ENCODE measurements at places on chromosomes 16 and 17.

- no peak for DNase-seq
Observed at GRCh38 chr16:80120899-80121521, 419.8 kb upstream of the DYNLRB2 start.

- no peak for DNase-seq
Observed at GRCh38 chr17:28124962-28125361, 82.5 kb downstream of the NLK start.

GRCh38 chr17:50028736-50029120, 27.2 kb upstream of the ITGA3 start:
- no peak for DNase-seq

DNA sequence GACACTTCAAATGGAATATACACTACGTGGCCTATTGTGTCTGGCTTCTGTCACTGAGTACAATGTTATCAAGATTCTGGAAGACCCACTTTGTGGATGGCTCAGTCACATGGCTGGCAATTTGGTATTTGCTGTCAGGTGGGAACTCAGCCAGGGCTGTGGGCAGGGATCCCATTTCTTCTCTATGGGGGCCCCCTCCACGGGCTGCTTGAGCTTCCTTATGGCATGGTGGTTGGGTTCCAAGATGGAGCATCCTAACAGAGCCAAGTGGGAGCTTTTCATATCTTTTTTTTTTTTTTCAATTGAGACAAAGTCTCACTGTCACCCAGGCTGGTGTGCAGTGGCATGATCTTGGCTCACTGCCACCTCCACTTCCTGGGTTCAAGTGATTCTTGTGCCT, 18.0 kb upstream of the CEP20 start:
- no peak for DNase-seq

GRCh38 chr17:79622122-79622601, 11.3 kb upstream of the RBFOX3 start:
- DNase-seq: no peak

DNA sequence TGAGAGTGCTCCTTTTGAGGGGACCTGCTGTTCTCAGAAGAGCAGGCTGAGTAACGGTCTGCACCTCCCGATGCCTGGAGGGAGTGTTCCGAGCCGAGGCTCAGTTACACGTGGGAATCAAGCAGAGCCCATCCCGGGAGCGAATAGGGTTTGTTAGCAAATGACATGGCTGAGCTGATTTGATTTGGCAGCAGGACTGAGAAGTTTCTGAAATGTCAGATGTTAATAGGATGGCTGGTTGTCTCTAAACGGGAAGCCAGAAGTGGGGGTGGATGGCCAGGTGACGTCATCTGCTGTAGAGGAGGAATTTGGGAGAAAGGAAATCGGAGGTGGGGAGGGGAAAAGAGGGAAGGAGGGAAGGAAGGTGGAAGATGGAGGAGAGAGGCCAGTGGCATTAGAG, 128.0 kb downstream of the RAP1GAP2 start:
- no peak for DNase-seq

- peak; percentile 60 for DNase-seq
Observed at GRCh38 chr17:83155128-83156121, 76.0 kb downstream of the METRNL start.

- no peak for DNase-seq
Observed at GRCh38 chr16:76488065-76488417, 210.8 kb downstream of the CNTNAP4 start.

DNA sequence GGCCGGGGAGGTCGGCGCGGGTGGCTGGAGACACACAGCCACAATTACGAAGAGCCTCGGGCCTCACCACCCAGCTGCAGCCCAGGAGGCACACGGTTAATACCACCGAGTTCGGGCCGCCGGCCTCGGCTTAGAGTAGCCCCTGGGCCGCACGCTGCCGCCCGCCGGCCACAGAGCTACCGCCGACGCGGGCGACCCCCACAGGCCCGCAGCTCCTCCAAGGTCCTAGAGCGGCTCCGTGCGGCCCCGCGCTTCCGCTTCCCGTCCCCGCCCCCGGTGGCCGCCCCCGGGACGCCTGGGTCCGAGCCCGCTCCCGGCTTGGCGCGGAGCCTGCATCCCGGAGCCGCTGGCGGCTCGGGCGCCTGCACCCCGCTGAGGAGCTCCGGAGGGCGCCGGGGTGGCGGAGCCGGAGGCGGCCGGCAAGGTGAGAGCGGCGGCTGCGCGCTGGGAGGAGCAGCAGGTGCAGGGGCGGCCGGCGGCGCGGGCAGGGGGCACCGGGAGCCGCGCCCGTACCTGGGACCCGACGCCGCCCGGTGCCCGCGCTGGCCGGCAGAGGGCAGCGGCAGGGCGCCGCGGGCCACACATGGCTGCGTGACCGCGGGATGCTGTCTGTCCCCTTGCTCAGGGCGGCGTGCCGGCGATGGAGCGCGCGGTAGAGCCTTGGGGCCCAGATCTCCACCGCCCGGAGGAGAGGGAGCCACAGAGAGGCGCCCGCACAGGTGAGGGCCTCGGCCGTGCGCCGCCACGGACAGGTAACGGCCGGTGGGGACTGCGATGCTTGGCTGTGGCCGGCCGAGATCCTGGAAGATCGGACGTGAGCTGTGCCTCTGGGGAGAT, at the start of gene ZNF48:
ZNF48 (plus strand) TSS at position 266 of the 837 bp plus-strand sequence; CDS start at position 641, 375 bp downstream.
- peak; percentile 68 for DNase-seq

GRCh38 chr16:3731126-3731935, 14.0 kb upstream of the TRAP1 start:
- DNase-seq: no peak

DNA sequence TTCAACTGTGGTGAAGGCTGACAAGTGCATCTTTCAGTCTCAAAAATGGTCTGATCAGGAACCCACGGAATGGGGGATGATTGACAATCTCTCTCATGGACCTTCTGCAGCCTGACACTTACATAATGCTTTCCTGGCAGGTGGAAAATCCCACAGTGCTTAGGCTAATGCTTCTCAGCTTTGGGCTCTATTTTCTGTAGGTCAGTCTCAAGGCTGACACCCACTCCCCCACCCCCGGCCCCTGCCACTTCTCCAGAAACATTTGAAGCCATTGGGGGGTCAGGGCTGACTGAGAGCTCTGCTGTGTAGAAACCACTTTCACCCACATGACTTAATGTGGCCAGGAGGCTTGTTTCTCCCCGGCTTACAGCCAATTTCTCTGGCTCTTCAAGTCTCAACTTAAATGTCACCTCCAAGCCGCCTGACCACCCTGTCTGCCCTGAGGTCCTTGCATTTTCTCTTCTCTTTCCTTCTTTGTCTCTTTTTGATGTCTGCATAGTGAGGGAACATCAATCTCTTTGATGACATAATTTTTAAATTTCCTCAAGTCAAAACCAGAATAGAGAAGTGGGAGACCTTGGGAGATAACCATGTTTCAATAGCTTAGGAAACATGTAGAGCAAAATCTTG, 16.7 kb upstream of the IRF8 start:
- peak; percentile 78 for DNase-seq

- DNase-seq: no peak
Observed at GRCh38 chr17:75689441-75689873, 22.3 kb downstream of the SAP30BP start.

DNA sequence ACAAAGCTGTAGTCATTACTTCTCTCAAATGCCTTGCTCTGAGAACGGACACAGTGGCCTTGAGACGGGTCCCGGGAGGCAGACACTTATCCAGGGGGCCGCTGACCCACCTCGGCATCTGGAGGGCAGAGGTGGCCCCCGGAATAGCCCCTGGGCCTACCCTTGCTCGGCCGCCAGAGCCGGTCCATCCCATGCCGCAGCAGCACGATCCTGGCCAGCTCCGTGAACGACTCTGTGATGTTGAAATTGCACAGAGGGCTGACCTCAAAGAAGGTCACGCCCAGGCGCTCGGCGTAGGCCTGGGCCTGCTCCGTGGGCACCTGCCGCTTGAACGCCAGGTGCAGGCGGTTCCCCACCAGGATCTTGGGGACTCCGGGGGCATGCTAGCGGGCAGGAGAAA, 10.1 kb upstream of the WDR45B start:
- no peak for DNase-seq

- DNase-seq: peak; percentile 68
Observed at GRCh38 chr16:56871172-56871593, 6.2 kb downstream of the SLC12A3 start.

Measured in inflammatory macrophage (primary cell).